Bronchial smooth muscle cell (primary cell): ENCODE measurements at places on chromosomes 4 and X. TPM values are rescaled to one million over a fixed set of nuclear protein-coding genes. Genes with fewer than 3 reads are reported as not detected.

Gene JAKMIP1
- total RNA-seq = not detected in 2 replicates

Gene SSX2B
- total RNA-seq = not detected in 2 replicates

Gene DUX4
- not detected in 2 replicates for total RNA-seq

Gene S100P
- total RNA-seq = 0.32 and 1.4 TPM in 2 replicates

Gene SPANXA1
- not detected in 2 replicates for total RNA-seq

Gene PRKG2
- total RNA-seq = 13.0 and 20.3 TPM in 2 replicates

Gene HSFX2
- total RNA-seq = 0.26 and 0.32 TPM in 2 replicates

Gene YIPF7
- 0.09 TPM in 1 of 2 replicates, not detected in the other for total RNA-seq
